ENCODE measurements at places on chromosomes 2 and 18. TPM values are rescaled to one million over a fixed set of nuclear protein-coding genes. Genes with fewer than 3 reads are reported as not detected.

Gene TRAPPC8
- 23.8 TPM for total RNA-seq

Gene SERPINE2
- total RNA-seq: 246 TPM

Gene PROKR1
- not detected for total RNA-seq

Gene TEKT4
- total RNA-seq: not detected

Gene CRYGC
- total RNA-seq: not detected

Gene NEU2
- not detected for total RNA-seq

Gene EXOC6B
- 6.6 TPM for total RNA-seq
